SK-MEL-5 (cell line): ENCODE measurements at places on chromosomes 2 and 18.

DNA sequence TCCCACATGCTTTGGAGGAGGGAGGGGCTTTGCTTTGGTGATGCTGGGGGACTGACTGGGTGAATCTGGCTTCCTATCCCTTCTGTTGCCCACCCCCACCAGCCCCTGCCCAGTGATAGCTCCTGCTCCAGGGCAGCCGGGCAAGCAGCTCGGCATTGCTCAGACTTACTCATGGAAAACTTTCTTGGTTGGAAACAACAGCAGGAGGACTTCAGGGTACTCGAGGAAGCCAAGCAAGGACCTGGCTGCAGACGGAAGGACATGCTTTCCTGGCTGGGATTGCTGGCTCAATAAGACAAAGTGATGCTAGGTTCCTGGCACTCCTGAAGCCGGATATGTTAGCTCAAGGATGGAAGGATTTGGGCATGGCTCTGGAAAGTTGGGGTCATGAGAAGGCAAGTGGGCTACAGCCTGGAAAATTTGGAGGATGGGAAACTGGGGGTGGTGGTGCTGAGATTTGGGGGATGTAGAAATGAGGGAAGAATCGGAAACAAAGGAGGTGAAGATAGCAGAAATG, 3.1 kb downstream of the SPEG start:
- no peak for DNase-seq

DNA sequence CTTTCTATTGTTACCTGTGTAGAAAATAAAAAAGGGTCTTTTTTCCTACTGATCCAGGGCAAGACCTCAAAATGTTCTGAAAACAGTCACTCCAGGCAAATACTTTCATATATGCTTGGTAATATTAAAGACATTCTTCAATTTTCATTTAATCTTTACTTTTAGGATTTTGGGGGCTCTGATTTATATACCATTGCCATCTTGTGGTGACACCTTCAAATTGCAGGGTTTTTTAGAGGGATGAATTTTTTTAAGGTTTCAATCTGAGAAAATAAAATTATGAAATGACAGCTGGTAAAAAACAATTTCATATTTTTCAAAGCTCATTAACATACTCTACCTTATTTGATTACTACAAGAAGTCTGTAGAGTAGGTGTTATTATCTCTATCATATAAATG, 26.8 kb downstream of the MAPK4 start:
- DNase-seq = peak; percentile 17

DNA sequence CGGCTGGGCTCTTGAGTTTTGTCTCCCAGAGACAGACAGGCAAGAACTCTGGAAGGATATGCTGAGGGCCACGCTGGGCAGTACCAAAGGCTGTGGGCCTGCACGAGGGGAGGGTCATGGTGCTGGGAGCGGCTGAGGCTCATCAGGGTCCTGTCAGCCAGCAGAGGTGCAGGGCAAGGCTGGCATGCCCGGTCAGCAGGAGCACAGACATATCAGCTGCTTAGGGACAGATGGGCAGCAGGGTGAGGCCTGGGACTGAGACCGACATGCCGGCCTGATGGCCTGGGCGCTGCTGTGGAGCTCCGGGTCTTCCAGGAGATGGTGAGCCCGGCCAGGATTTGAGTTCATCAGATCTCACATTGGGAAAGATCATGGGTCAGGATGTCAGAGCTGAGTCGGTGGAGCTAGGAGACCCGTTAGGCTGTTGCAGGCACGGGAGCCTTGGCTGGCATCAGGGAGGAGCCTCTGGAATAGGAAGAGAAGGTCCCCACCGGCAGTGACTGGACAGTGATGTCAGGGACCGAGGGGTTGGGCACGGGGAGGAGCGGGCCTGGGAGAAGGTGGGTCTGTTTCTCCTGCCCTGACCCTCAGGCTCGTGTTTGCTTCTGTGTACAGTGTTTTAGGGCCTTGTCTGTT, 18.8 kb downstream of the CNDP2 start:
- no peak for DNase-seq

DNA sequence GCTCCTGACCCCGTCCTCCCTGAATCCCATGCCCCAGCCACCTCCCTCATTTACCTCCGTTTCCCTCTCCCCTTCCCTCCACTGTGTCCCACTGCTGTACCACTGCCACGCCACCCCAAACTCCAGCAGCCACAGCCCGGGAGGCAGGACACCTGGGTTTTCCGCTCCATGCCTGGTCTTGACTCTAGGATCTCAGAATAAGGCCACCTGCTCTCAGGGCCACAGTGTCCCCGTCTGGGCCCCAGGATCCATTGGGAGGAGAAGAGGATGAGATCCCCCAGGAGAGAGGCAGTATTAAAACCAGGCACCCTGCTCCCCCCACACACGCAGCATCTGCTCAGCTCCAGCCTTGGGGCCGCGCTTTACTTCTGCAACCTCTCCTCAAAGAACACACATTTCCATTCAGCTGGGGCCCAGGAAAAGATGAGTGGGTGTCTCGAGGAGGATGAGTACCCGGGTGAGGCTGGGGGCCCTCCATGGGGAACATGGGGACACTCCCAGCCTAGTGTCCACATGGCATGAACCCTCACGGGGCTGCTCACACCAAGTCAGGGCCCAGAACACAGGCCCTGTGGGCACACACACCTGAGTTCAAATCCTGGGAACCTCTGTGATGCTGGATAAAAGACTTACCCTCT, 32.8 kb upstream of the TNS1 start:
- no peak for DNase-seq

DNA sequence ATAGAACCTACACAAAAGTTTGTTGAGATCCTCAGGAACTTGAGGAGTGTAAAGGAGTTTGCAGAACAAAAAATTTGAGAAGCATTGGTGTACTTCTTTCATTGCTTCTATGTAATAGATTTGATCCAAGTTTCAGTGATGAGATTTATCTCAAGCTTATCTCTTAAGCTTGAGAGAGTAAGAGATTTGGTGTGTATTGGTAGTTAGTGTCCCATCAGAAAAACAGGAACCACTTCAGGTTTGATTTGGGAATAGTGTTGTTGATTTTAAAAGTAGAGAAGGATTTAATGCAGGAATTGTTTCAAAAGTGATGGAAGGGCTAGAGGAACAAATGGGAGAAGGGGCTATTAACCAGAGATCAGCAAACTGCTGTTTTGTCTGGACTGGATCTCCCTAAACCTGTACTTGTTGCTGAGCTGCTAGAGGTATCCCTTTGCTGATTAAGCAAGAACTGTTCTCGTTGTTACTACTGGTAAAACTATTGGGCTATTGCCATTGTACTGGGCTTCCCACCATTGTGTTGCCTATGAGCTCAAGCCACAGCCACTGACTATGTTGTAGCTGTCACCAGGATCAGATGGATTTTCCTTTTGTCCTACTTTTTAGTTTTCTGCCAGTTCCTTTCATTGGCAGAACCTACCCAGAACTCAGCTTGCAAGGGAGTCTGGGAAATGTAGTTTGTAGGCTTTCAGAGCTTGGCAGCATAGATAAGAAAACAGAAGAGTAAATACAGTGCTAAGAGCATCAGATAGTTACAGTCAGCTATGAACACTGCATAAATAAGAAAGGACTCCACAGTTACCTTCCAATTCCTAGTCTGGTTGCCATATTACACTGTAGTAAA, 39.3 kb downstream of the RAB10 start:
- DNase-seq = peak; percentile 29

DNA sequence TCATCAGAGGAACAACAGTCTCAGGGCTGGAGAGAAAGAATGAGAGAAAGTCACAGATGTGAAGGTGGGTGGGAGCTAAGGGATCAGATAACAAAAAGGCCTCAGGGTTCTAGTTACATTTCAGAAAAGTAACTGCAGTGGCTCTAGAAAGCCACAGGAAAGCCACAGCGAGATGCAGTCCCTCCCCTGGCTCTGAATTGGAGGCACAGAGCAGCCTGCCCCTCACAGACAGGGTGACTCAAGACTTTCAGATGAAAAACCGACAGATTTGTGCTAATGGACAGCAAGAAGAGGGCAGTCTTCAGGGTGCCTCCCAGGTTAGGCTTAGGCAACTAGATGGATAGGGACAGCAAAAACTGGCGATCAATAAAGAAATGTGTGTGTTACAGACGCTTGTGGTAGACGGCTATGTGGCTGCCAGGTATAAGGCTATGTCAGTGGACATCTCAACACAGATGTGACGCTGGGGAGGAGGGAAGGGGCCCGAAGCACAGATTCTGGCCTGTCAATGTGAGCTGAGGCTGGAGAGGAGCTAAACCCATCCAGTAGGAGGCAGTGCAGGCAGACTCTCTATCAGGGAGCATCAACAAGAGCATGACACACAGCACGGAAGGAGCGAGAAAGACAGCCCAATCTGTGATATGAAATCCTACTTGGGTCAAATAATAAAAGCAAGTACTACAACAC, 26.2 kb downstream of the UNC50 start:
- DNase-seq = peak; percentile 70

GRCh38 chr2:119809339-119810048, 49.8 kb downstream of the PTPN4 start:
- DNase-seq = no peak

DNA sequence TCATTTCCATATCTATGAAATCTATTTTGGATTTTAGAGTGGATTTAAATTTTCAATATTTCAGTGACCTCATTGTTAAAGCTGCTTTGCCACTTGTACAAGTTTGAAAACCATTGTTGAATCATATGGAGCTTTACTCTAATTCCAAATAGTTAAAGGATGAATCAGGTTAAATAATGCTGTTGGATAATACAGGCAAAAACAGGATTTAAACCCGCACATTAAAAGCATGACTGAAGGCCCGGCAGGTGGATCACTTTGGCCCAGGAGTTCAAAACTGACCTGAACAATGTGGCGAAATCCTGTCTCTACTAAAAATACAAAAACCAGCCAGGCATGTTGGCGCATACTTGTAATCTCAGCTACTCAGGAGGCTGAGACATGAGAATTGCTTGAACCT, 68.3 kb downstream of the RIF1 start:
- DNase-seq = no peak

DNA sequence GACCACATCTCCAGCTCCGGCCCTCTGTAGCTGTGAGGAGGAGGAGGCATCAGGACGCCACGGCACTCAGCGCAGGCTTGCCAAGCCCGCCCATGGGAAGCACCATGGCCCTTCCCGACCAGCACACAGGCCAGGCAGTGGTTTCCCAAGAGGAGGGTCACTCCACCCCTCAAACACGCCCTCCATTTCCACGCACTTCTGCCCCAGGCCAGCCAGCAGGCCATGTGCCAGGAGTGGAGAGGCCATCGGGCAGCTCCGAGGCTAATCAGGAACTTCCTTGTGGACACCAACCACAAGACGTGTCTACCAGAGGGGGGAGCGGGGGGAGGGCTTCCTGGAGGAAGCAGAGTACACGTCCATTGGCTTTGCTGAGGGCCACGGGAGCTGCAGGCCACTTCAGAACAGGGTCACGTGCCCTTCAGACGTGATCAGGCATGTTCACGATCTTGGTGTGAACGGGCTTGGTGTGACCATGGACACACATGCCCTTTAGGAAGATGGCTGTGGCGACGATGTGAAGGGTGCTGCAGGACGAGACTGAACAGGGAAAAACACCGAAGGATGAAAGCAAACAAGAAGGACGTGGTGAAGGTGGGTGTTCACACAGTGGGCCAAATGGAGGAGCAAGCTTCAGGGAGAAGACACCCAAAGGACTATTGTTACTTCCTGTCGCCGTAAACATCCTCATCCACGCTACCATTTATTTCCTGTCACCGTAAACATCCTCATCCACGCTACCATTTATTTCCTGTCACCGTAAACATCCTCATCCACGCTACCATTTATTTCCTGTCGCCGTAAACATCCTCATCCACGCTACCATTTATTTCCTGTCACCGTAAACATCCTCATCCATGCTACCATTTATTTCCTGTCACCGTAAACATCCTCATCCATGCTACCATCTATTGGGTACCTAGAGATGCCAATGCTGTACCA, 6.5 kb upstream of the MTERF4 start:
- DNase-seq = no peak

DNA sequence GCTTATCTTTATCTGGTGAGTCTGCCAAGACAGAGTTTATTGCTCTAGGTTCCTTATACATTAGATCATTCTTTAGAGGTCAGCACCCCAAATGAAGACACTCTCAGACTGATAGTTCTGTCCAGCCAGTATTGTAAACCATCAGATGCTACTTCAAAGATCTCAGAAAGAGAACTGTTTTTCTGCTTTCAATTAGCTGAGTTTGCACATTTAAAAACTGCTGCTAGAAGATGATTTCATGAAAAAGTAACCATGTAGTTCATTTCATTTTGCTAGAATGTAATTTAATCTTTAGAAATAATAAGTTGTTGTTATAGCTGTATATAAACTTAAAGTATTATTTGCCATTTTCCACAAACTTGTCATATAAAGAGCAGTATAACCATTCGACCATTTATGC, 344.5 kb upstream of the ATP5MC3 start:
- no peak for DNase-seq

GRCh38 chr2:166592750-166593149, 98.7 kb upstream of the SCN7A start:
- no peak for DNase-seq

DNA sequence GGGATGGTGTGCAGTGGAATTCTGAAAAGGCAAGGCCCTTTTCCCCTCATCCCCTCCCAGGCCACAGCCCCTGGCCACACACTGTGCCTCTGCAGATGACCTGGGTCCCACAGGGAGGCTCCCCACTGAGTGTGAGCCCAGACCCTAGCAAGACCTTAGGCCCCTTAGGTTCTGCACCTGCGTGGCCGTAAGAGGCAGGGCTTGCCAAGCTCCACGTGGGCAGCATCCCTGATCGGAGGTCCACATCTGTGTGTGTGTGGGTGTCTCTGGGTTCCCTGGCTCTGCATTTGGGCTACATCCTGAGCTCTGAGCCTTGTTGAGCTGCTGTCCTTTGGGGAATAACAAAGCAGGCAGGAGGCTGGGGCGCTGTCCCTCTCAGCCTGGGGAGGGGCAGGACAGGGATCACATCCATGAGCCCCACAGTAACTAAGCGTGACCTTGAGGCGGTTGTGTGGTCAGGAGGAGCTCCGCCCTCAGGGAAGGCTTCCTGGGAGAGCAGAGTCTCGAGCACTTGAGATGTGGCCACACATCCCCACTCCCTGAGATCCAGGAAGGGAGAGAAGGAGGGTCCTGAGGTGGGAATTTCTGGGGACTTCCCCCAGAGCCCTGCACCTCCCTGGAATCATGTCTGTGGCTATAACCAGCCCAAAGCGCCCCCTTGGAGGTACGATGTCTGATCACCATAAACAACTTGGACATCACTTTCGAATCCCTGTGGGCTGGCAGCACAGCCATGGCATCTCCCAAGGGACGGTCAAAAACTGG, 84.8 kb downstream of the STPG4 start:
- DNase-seq = no peak

- no peak for DNase-seq
Observed at GRCh38 chr18:27184115-27185024, 738 bp downstream of the CHST9 start.

DNA sequence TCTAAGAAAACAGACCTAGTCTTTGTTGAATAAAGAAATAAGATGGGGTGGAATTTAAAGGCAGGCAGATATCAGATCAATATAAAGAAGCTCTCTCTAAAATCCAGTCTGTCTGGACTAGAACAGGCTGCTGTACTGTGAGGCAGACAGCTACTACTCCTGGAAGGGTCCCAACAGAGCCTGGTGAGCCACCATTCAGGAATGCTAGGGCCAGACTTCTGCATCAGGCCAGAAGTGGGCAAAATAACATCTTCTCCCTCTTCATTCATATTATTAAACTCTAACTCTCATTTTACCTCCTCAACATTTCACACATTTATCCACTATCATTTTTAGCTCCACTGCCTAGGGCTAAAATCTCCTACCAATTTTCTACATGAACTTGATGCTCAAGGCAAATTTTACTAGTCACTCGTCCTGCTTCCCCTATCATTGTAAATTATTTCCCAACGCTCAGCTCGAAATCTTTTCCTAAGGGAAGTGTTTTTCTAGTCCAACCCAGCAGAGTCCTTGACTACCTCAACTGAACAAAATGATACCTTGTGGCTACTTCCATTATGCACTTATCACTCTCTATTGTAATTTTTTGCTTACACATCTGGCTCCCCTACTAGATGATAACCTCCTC, 45.2 kb upstream of the GLS start:
- DNase-seq = no peak
